ENCODE measurements at places on chromosomes 12 and 14.

DNA sequence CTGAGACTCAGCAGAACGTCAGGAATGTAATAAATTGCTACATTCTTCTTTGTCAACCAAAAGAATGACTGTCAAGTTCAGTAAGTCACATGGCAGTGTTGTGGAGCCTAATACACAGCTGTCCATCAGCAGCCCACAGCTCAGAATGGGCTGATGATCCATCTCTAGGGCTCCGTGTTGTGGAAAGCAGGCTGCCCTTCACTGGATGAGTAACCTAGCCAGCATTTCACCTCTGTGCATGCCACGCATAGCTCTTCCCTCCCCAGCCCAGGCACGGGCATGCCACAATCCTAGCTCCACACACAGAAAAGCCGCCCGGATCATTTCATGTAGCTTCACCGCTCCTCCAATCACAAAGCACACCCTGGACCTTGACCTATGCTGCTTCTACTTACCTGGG lies 878.0 kb upstream of the TMEM132C start:
- no peak for DNase-seq

DNA sequence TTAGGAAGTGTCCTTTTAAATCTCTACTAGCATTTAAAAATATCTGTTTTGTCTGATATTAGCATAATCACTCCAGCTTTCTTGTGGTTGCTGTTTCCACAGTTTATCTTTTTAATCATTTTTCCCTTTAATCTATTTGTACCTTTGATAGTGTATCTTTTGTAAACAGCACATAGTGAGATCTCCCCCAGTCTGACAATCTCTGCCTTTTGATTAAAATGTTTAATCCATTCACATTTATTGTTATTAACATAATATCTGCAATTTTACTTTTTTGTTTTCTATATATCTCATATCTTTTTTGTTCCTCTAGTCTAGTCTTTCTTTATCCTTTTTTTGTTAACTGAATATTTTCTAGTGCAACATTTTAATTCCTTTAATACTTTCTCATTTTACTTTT lies 104.2 kb downstream of the RPS6KA5 start:
- no peak for DNase-seq

DNA sequence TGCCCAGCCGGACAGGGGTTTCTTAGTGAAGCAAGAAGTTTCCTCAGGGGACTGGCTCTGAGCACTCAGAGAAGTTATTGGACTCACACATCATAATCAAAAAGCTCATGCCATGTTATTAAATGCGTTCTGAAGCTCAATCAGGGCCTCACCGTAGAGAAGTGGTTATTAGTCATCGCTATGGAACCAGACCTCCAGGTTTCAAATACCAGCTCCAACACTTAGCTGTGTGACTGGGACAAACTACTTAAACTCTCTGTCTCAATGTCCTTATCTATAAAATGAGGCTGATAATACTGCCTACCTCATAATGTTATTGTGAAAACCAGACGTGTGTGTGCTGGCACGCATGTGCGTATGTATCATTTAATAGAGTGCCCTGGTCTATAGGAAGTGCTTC lies 7.3 kb downstream of the STAT6 start:
- no peak for DNase-seq

- DNase-seq = no peak
Measured at GRCh38 chr14:62289471-62289870, 527.3 kb downstream of the SNAPC1 start.

GRCh38 chr12:59716043-59716442 lies 120.2 kb downstream of the SLC16A7 start:
- DNase-seq = no peak

DNA sequence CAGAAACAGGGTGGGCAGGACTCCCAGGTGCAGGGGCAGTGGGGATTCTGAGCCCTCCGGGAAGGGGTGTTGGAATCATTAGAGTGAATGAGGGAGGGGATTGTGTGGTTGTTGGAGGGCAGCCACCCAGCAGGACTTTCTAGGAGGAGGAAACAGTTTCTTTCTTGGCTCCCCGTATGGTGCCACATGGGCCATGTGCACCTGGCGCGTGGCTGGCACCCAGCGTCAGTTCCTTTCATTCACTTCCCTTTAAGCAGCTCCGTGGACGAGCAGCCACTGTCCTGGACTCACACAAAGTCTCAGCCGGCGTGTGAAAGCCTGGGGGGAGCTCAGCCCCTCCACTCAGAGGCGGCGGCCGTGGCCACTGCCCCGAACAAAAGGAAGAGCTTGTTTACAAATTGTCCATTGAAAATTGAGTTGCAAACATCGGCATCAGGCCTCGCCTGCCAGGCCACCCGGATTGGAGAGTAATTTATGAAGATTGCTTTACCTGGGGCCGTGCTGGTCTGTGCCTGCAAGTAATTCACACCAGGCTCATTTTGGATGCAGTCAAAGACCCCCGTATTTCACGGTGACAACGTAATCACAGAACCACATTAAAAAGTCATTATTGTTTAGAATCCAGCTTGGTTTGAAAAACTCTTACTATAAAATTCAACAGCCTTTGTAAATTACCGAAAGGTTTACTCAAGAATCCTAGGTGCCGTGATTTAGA lies 101.7 kb upstream of the C14orf180 start:
- DNase-seq = no peak

- no peak for DNase-seq
Measured at GRCh38 chr12:4147031-4147481, 126.5 kb upstream of the CCND2 start.

GRCh38 chr12:15428632-15429031 lies 106.3 kb downstream of the PTPRO start:
- no peak for DNase-seq

DNA sequence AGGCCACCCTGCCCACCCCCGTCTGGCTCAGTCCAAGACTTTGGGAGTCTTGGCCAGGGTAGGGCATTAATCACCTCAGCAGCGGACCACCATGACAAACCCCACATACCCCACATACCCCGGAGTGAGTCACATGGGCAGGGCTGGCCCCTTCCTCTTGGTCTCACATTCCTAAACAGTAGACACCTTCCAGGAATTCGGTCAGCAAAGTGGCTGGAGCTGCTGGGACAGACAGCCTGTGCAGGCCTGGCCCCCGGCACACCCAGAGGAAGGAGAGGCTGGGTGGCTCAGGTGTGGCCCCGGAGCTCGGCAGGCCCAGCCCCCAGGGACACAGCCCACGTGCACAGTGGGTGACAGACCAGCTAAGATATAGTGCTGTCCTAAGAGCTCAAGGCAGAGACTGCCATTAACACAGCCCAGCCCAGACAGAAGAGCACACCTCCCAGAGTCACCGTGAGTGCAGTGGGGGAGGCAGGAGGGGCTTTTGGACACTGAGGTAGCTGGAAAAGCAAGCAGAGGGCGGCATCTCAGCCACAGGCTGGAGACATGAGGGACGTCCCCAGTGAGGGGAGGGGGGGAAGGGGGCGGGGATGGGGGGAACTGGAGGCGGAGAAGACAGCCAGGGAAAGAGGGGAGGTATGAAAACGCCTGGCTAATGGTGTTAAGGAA lies 24.0 kb downstream of the CCDC85C start:
- no peak for DNase-seq

- no peak for DNase-seq
Measured at GRCh38 chr14:93915800-93916199, 11.3 kb upstream of the FAM181A start.

GRCh38 chr12:129186952-129187351 lies 333.7 kb downstream of the GLT1D1 start:
- DNase-seq = no peak

GRCh38 chr14:89060191-89060590 lies 235.7 kb downstream of the TTC8 start:
- no peak for DNase-seq

DNA sequence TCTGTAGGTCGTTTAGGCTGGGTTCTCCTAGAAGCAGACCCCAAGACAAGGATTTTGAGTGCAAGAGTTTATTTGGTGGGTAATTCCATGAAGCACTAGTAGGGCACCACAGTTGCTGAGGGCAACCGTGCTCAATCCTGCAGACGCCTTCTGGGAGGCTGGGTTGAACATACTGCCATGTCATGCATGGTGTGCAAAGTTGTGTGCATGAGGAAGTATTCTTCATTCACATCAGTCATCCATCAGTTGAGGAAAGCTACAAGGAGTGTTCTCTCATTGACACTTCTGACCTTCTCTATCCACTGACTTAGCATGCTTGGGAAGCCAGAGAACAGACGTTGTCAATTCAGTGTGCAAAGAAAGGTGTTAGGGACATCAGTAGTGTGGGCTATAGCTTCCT lies 179.2 kb downstream of the PTPN11 start:
- DNase-seq = no peak

- DNase-seq = peak; percentile 22
Measured at GRCh38 chr12:55188974-55189556, 31.8 kb upstream of the OR10A7 start.

GRCh38 chr12:9179781-9180180 lies 28.4 kb downstream of the PZP start:
- no peak for DNase-seq

DNA sequence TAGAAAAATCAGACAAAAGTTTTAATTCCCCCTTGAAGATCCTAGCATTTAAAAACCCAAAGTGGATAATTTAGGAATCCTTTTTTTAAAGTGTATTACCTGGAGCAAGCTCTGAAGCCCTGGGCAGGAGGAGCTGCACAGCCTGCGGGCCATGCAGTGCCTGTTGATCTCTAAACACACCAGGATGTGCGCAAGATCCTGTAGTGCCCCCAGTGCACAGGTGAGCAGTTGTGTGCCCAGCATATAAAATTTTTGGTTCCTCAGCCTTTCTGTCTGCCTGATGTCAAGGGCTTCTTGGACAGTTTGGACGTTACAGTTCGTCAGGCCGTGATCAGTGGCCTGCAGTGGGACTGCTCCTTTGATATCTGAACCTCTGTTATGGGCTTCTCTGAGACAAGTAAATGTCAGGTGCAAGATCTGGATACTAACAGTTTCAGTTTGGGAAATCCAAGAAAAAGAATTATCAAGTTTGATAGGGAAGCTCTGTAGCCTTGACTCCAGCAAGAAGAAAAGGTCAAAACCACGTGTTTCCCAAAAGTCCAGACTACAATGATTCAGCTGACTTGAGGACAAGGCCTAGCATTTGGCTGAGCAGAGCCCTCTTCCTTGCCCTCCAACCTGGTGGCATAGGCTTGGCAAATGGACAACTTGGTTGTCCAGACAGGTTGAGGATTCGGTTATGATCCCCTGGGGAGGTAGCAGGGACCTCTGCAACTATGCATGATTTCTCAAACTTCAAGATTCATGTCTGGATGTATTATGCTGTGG lies 1.0 kb downstream of the ATXN7L3B start:
- DNase-seq = peak; percentile 25

GRCh38 chr12:94265966-94266745 lies 117.8 kb downstream of the PLXNC1 start:
- DNase-seq = no peak

DNA sequence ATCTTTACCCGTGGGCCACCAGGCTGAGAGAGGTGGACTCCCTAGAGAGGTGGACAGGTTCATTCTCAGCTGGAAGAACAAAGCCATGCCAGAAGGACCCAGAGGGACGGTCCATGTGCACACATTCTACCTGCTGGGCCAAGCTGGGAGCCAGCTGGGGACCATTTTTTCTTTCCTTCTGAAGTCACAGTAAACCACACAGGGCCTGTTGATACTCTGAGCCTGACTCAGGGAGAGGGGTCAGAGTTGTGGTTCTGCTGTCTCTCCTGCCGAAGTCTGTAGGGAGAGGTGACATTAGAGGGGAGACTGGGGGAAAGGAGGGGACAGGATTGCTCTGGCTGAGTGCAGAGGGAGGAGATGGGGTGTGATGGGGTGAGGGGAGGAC lies 148.6 kb downstream of the TSPAN9 start:
- DNase-seq = no peak

DNA sequence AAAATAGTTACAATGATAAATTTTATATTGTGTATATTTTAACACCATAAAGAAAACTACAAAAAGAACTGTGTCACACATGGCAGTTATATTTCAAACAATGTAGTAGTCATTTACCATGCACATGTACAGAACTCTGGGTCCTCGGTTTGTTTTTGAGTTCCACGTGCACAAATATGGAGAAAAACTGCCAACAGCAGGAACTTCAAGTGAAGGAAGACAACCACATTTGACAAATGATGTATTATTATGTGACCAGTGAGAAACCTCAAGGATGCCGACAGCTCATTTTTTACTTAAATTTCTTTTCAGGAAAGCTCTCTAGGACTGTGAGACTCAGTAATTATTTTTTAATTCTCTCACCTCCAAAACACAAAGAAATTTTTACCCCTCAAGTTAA lies 244.2 kb upstream of the USP15 start:
- DNase-seq = no peak

DNA sequence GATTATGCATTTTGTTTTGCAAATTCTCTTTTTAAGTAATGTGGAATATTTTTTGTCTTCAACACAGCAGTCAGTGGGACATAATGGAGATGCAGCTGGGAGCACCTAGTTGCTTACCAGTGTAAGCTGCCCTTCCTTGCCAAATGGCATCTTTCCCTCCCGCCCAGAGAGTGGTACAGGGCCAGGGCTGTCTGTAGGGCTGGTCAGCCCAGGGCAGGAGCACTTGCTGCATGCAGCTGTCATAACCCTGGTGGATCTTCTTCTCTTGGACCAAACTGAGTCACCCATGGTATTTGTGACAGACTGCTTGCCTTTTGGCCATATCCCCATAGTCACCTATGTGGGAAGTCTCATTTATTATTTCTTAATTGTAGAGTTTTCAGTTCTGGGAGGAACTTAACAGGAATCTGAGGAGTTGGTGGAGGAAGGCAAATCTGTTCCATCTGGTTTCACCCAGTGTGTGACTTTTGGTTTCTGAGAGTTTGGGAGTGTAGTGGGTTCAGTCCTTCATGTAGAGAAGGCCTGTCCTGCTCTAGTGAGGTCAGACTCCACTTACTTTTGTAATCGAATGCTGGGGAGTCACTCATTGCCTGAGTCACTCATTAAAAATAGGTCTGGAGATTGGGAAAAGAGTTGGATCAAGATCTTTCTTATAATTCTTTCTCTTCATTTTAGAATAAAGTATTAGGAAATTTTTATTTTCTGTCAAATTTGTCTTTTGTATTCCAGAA lies 62.0 kb upstream of the ASPG start:
- DNase-seq = no peak

Data from central memory CD8-positive, alpha-beta T cell (primary cell).